ENCODE measurements at places on chromosomes 5 and 9. TPM values are rescaled to one million over a fixed set of nuclear protein-coding genes. Genes with fewer than 3 reads are reported as not detected.

DNA sequence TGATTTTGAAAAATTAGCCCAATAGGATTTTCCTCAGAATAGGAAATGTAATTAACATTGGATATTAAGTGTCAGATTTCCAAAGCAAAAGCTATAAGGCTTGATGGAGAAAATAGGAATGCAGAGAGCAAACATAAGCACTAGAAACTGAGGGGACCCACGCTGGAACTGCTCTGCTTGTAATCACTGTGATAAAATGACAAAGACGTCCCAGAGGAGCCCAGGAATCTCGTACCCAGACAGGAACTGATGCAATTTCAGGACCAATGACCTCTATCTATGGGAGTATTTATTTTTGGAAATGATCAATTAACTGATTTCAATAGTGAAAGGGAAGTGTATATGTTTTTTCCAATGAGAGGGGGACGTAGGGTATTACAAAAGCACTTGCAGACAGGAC, 714.5 kb upstream of the WWC1 start:
- no peak for DNase-seq
- H3K27ac ChIP-seq, result no peak overlapping the region
- H3K4me1 ChIP-seq, result peaks cover 11% of the 10 kb centered on the region
- no peaks in the 10 kb centered on the region for H3K36me3 ChIP-seq
- H3K27me3 ChIP-seq, result peaks cover 22% of the 10 kb centered on the region

- H3K27me3 ChIP-seq, result peaks cover 11% of the 10 kb centered on the region
- no peaks in the 10 kb centered on the region for H3K4me1 ChIP-seq
- H3K36me3 ChIP-seq, result no peaks in the 10 kb centered on the region
- no peak for DNase-seq
- H3K4me3 ChIP-seq, result no peak overlapping the region
- no peak overlapping the region for H3K27ac ChIP-seq
These were observed 21.8 kb upstream of the BARX1 start for GRCh38 chr9:93976973-93977372.

DNA sequence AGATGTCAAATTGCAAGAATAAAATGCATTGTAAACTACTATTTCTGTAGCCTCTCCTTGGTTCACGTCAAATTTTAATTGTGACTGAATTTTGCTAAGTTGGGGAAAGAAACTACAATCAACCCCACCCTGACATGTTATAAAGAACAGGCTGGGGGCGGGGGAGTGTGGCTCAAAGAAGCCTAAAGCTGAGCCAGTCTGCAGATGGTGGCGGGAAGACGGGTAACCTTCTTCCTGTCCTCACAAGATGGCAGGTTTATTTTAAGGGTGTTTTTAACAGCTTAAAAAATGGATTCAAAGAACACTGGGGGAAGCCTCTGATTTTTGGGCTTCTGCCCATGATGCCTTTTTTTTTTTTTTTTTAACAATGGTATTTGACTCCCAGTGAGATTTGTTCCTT, 68.5 kb upstream of the MELK start:
- no peaks in the 10 kb centered on the region for H3K36me3 ChIP-seq
- H3K4me3 ChIP-seq, result no peak overlapping the region
- no peaks in the 10 kb centered on the region for H3K27me3 ChIP-seq
- H3K27ac ChIP-seq, result peak overlapping the region; percentile 27
- peaks cover 17% of the 10 kb centered on the region for H3K4me1 ChIP-seq

- H3K27ac ChIP-seq, result no peak overlapping the region
- peaks cover 6% of the 10 kb centered on the region for H3K27me3 ChIP-seq
- H3K36me3 ChIP-seq, result no peaks in the 10 kb centered on the region
- no peak overlapping the region for H3K4me3 ChIP-seq
- peaks cover 38% of the 10 kb centered on the region for H3K4me1 ChIP-seq
These were observed 13.0 kb downstream of the NREP start for GRCh38 chr5:111743988-111744387.

DNA sequence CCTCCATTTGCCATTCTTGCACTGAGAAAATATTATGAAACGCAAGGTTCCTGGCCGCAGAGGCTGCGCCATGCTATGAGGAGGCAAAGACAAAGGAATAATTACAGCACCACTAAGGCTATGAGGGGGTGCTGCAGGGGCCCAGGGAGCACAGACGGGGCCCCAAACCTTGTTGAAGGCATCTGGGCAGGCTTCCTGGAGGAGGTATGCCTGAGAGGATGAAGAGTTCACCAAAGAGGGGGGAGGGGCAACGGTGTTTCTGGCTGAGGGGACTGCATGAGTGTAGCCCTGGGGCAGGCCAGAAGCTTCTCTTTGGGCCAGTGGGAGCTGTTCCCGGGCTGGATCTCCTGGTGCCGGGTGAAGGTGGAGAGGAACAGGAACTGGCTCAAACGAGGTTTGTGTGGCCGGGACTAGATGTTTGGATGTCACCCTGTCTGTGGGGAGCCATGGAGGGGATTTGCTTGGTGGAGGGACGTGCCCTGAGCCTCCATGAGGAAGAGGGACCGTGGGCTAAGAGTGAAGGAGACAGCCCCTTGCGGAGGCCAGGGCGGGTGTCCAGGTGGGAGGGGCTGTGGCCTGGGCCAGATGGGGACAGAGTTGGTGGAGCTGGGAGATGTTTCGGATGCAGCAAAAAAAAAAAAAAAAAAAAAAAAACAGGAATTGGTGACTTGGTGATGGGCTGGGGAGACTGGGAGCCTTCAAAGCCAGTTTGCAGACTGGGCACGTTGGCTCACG, 28.2 kb downstream of the PTGES start:
- H3K27ac ChIP-seq, result no peak overlapping the region
- peaks cover 3% of the 10 kb centered on the region for H3K27me3 ChIP-seq
- H3K4me3 ChIP-seq, result no peak overlapping the region
- no peaks in the 10 kb centered on the region for H3K36me3 ChIP-seq

DNA sequence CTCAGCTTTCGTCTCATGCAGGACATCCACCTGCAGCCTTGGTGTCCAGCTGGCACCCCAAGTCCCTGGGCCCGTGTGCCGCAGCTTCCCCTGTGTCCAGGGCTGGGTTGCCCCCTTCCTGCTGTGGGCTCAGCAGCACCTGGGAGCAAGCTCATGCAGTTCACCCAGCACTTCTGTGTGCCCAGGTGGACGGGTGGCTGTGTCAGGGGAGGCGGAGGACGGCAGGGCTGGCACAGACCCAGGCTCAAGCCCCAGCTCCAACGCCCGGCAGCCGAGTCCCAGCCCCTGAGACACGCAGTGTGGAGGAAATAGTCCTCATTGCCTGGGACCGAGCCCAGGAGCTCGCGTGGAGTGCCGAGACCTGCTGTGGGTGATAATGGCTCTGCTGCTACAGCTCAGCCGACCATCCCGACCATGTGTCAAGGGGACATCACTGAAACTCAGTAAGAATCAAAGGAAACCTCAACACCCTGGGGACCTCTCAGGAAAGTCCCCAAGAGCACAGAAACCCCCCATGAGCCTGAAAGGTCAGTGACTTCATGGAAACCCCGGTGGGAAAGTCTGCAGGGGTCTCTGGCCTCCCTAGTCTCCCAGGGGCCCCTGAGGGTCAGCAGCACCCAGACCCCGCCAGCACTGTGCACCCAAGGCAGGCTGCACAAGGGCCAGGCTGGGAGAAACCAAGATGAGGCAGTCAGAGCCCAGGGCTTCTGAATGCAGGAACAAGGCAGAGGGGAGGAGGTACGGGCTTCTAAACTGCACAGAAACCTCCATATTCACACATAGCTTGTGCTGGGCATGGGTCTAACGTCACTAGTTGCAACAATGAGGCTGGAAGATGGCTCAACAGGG, 38.8 kb downstream of the LPCAT1 start:
- H3K4me1 ChIP-seq, result peaks cover 19% of the 10 kb centered on the region
- no peak overlapping the region for H3K27ac ChIP-seq
- H3K4me3 ChIP-seq, result no peak overlapping the region
- no peak for DNase-seq

GRCh38 chr5:157443041-157443549, 16.9 kb upstream of the NIPAL4 start:
- no peak overlapping the region for H3K27ac ChIP-seq
- H3K4me1 ChIP-seq, result no peaks in the 10 kb centered on the region
- no peaks in the 10 kb centered on the region for H3K36me3 ChIP-seq
- no peak overlapping the region for H3K4me3 ChIP-seq
- no peak for DNase-seq
- no peaks in the 10 kb centered on the region for H3K27me3 ChIP-seq

DNA sequence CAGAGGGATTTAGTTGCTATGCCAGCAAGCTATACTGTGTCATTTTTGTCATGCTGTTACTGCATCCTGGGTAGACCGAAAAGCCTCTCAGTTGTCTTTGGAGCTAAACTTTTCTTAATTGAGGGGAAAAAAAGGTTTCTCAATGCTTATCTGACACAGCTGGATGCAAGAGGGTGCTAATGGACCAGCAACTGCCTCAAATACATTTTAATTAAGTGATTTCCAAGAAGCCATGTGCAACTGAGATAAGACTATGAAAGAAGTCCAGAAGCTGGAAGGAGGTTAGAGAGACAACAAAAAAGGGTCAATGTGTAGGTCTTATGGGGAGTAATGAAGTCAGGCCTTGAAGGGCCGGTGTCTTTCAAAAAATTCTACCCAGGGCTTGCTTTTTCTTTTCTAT, 465.7 kb upstream of the DMAC1 start:
- no peaks in the 10 kb centered on the region for H3K4me1 ChIP-seq
- H3K27me3 ChIP-seq, result no peaks in the 10 kb centered on the region
- H3K36me3 ChIP-seq, result no peaks in the 10 kb centered on the region
- no peak overlapping the region for H3K27ac ChIP-seq
- no peak for DNase-seq
- no peak overlapping the region for H3K4me3 ChIP-seq

GRCh38 chr9:130110166-130110565, 56.5 kb downstream of the GPR107 start:
- no peak overlapping the region for H3K4me3 ChIP-seq

GRCh38 chr9:97389249-97389648, 22.6 kb upstream of the TDRD7 start:
- no peak overlapping the region for H3K27ac ChIP-seq
- peaks cover 22% of the 10 kb centered on the region for H3K27me3 ChIP-seq
- peaks cover 14% of the 10 kb centered on the region for H3K4me1 ChIP-seq
- no peak overlapping the region for H3K4me3 ChIP-seq
- no peak for DNase-seq

DNA sequence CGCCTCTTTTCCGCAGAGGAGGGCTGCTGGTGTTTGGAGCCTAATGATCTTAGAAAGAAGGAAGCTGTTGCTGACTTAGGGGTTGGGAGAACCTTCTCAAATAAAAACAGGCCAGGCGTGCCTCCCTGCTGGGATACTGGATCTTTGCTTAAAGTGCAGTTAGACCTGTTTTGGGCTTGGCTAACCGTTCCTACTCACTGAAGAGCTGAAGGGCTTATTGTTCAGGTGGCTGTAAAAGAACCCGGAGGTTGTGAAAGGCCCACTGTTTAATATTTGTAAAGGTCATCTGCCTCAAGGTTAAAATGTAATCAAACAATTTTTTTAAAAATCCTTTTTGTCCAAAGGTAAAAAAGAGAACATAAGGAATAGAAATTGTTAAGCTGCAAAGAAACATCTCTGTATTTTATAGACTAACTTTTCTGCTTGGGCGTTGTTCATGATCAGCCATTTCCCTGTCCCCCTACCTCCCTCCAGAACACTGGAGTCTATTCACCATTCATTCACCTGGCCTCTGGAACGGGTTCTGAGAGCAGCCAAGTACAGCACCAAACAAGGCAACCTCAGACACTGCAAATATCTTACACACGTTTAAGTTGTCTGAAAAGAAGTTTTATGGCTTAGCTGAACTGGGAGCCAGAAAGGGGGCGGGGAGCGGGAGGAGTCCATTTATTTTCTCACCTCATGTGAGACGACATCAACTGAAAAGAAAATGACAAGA, 18.6 kb upstream of the MTMR12 start:
- H3K27me3 ChIP-seq, result no peaks in the 10 kb centered on the region
- no peaks in the 10 kb centered on the region for H3K36me3 ChIP-seq

GRCh38 chr9:92860867-92861266, 17.0 kb downstream of the ZNF484 start:
- H3K4me1 ChIP-seq, result peaks cover 36% of the 10 kb centered on the region
- no peak overlapping the region for H3K4me3 ChIP-seq
- no peak overlapping the region for H3K27ac ChIP-seq
- DNase-seq, result no peak

DNA sequence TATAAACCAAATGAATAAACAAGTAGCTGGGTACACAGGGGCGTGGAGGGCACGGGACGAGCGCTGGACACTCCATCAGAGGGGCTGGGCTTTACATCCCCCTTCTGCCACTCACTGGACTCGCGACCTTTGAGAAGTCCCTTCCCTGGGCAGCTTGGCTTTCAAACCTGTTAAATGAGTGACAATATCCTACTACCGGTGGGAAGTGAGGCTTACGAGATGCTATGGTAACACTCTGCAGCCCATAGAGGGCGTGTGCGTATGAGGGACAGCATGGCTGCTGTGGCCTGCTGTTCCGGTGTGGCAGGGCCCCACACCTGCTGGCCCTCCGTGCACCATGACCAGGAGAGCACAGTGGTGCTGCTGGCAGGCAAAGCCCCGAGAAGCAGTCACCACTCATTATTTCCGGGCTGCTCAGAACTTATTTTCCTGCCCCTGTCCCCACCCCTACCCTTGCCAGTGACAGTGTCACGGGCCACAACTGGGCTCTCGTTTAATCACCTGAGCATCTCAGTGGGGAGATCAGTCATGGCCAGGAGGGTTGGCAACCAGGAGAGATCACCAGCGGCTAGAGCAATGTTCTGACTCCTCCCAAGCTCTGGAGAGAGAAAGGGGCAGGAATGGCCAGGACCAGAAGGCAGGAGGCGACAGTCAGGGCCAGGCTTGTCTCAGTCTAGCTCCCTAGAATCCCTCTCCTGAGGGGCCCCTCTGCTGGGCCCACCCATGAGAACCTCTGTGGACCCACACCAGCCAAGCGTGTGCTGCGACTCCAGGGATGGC, 10.5 kb downstream of the CLTB start:
- no peak overlapping the region for H3K4me3 ChIP-seq
- no peak for DNase-seq
- H3K27me3 ChIP-seq, result no peaks in the 10 kb centered on the region
- H3K36me3 ChIP-seq, result peaks cover 11% of the 10 kb centered on the region

GRCh38 chr5:14716755-14717752, 52.5 kb downstream of the OTULIN start:
- H3K27me3 ChIP-seq, result no peaks in the 10 kb centered on the region
- H3K36me3 ChIP-seq, result peaks cover 45% of the 10 kb centered on the region
- no peak overlapping the region for H3K4me3 ChIP-seq
- peak overlapping the region; percentile 52 for H3K27ac ChIP-seq
- H3K4me1 ChIP-seq, result peaks cover 21% of the 10 kb centered on the region
- no peak for DNase-seq

DNA sequence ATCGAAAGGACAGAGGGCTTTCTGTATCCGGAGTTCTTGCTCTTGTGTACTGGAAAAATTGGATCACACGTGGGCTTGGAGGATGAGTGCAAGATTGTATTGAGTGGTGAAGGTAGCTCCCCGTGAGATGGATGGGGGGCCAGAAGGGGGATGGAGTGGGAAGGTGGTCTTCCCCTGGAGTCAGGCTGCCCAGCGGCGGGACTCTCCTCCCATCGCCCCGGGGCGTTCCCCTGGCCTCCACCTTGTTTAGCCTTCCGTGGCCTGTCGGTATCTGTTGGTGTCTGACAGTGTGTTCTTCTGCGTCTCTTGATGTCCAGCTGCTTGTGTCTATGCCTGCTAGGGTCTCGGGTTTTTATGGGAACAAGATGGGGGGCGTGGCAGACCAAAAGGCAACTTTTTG, 54.6 kb upstream of the GABRA6 start:
- H3K4me1 ChIP-seq, result no peaks in the 10 kb centered on the region
- no peaks in the 10 kb centered on the region for H3K36me3 ChIP-seq
- no peak overlapping the region for H3K27ac ChIP-seq
- H3K4me3 ChIP-seq, result no peak overlapping the region
- no peak for DNase-seq

GRCh38 chr5:113232221-113232620, 202.6 kb downstream of the TSSK1B start:
- no peak for DNase-seq
- H3K27ac ChIP-seq, result no peak overlapping the region
- peaks cover 12% of the 10 kb centered on the region for H3K27me3 ChIP-seq

Gene DNAJB5
- total RNA-seq, result 11.3 TPM

Gene POU5F2
- total RNA-seq, result 0.43 TPM

Gene SLC44A1
- 9.7 TPM for total RNA-seq

Gene SCGB3A2
- total RNA-seq, result not detected

Gene ISL1
- total RNA-seq, result not detected

Gene WWC1
- total RNA-seq, result 2.1 TPM

Gene LVRN
- total RNA-seq, result 0.11 TPM
